Gastrocnemius medialis (tissue), 4 donors: ENCODE measurements at places on chromosomes 5 and 9. TPM values are rescaled to one million over a fixed set of nuclear protein-coding genes. Genes with fewer than 3 reads are reported as not detected.

GRCh38 chr5:75681125-75681830 lies 36.0 kb downstream of the POC5 start:
- H3K4me3 ChIP-seq, result no peak overlapping the region
- H3K27me3 ChIP-seq, result no peaks in the 10 kb centered on the region
- DNase-seq, result no peak

GRCh38 chr9:1522219-1522767 lies 472.1 kb downstream of the DMRT2 start:
- H3K27me3 ChIP-seq, result no peaks in the 10 kb centered on the region
- no peaks in the 10 kb centered on the region for H3K4me1 ChIP-seq
- no peak overlapping the region for H3K27ac ChIP-seq
- no peaks in the 10 kb centered on the region for H3K36me3 ChIP-seq
- H3K4me3 ChIP-seq, result no peak overlapping the region

DNA sequence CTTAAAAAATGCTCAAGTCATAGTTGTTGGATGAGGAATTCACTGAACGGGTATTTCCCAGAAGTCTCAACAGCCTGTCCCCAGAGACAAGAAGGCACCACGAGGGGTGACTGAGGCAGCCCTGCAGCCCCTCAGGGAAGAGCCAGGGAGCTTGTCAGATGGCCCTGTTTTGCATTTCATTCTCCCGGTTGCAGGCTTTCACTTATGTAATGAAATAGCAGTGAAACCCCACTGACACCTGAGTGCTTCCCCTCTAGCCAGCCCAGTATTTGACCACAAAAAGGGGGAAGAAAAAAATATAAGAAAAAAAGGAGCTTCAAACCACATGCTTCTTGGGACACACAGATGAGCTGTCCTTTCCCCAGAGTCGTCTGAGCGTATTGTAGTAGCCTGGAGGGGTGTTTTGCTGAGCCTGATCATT lies 75.3 kb upstream of the IL12B start:
- peaks cover 3% of the 10 kb centered on the region for H3K4me1 ChIP-seq
- no peak overlapping the region for H3K27ac ChIP-seq
- no peaks in the 10 kb centered on the region for H3K27me3 ChIP-seq
- no peak overlapping the region for H3K4me3 ChIP-seq

- H3K27ac ChIP-seq, result no peak overlapping the region
- peaks cover 23% of the 10 kb centered on the region for H3K4me1 ChIP-seq
- H3K36me3 ChIP-seq, result no peaks in the 10 kb centered on the region
- DNase-seq, result peak; percentile 45
- no peaks in the 10 kb centered on the region for H3K27me3 ChIP-seq
- H3K4me3 ChIP-seq, result peak overlapping the region; percentile 76
Observed at GRCh38 chr9:137029058-137029936, 1.3 kb upstream of the ABCA2 start.

- H3K36me3 ChIP-seq, result no peaks in the 10 kb centered on the region
- no peaks in the 10 kb centered on the region for H3K27me3 ChIP-seq
- no peak for DNase-seq
- H3K4me3 ChIP-seq, result no peak overlapping the region
- no peak overlapping the region for H3K27ac ChIP-seq
Observed at GRCh38 chr5:118008779-118009178, 979.6 kb downstream of the DTWD2 start.

DNA sequence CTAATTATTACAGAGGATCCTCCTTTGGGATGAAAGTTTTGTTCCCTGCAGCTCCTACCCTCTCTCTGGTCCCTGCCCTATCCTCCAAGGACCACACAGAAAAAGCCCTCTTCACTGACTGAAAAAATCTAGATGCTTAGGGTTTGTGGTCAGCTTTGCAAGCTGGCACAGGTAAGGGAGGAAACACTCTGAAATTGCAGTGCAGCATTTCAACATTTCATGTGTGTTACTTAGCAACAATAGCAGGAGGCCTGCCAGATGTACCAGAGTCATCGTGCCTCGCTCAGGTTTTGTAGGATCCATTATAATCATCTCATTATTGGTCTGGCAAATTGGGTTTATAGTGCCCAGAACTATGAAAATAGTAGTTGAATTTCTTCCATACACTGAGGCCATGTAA lies 109.5 kb downstream of the PALM2AKAP2 start:
- H3K4me3 ChIP-seq, result no peak overlapping the region
- H3K36me3 ChIP-seq, result no peaks in the 10 kb centered on the region
- peaks cover 31% of the 10 kb centered on the region for H3K4me1 ChIP-seq
- no peaks in the 10 kb centered on the region for H3K27me3 ChIP-seq
- no peak for DNase-seq

- no peaks in the 10 kb centered on the region for H3K36me3 ChIP-seq
- H3K27ac ChIP-seq, result no peak overlapping the region
- no peak overlapping the region for H3K4me3 ChIP-seq
Observed at GRCh38 chr5:14299666-14300065, 156.5 kb downstream of the TRIO start.

DNA sequence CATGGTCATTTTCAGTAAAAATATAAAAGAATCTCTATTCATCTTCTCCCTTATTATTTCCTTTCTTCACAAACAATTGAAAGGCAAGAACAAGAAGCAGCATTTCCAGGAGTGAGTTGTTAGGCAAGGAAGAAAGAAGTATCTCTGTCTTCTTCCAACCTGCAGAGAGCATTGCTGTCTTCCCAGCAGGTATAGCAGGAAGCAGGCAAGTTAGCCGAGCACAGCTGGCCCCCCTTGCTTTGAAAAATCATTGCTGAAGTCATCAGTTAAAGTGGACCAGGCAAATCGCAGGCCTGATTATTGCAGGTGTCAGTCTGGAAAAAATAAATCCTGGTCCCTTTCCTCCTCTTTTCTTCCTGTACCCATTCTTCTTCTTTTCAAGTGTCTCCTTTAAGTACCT lies 353.1 kb upstream of the BRINP1 start:
- H3K36me3 ChIP-seq, result no peaks in the 10 kb centered on the region
- no peak overlapping the region for H3K4me3 ChIP-seq
- no peaks in the 10 kb centered on the region for H3K27me3 ChIP-seq
- H3K27ac ChIP-seq, result no peak overlapping the region
- no peak for DNase-seq

NR4A3 gene
- total RNA-seq, result 4.8 TPM

ANKRD34B gene
- total RNA-seq, result not detected

NTMT1 gene
- 45.0 TPM for total RNA-seq

SQSTM1 gene
- total RNA-seq, result 1,272 TPM

CER1 gene
- not detected for total RNA-seq

CHMP5 gene
- total RNA-seq, result 50.7 TPM
